ENCODE measurements at places on chromosomes 2 and 18. TPM values are rescaled to one million over a fixed set of nuclear protein-coding genes. Genes with fewer than 3 reads are reported as not detected.

The GRHL1 gene
- total RNA-seq, result not detected

The TUBA4B gene
- not detected for total RNA-seq

The ECEL1 gene
- total RNA-seq, result not detected

The PROC gene
- total RNA-seq, result not detected

The CDH19 gene
- not detected for total RNA-seq

The BMP10 gene
- total RNA-seq, result not detected

The MYCN gene
- total RNA-seq, result not detected

The LYPD6 gene
- 0.94 TPM for total RNA-seq

The SLC16A14 gene
- total RNA-seq, result 2.1 TPM

The VSNL1 gene
- total RNA-seq, result 30.3 TPM

The GALNT14 gene
- total RNA-seq, result 6.3 TPM

The RGPD3 gene
- 0.07 TPM for total RNA-seq

The CD226 gene
- 0.10 TPM for total RNA-seq

The ALPI gene
- total RNA-seq, result not detected

The TMEM247 gene
- not detected for total RNA-seq

The BIN1 gene
- 50.8 TPM for total RNA-seq

The SANBR gene
- total RNA-seq, result 6.6 TPM

The CD302 gene
- 4.4 TPM for total RNA-seq

The GPR35 gene
- total RNA-seq, result 2.2 TPM

The HS1BP3 gene
- 28.0 TPM for total RNA-seq

The FAM228B gene
- total RNA-seq, result 1.4 TPM

The FARP2 gene
- total RNA-seq, result 35.6 TPM

The SERPINB13 gene
- not detected for total RNA-seq

The DAW1 gene
- total RNA-seq, result 8.5 TPM

The NMS gene
- total RNA-seq, result not detected

The DYSF gene
- total RNA-seq, result 1.4 TPM

The SFXN5 gene
- 6.2 TPM for total RNA-seq

The ZNF385B gene
- not detected for total RNA-seq

The KCNS3 gene
- total RNA-seq, result 5.2 TPM

The MATN3 gene
- total RNA-seq, result 0.15 TPM

The CGREF1 gene
- 29.1 TPM for total RNA-seq

The LRATD1 gene
- total RNA-seq, result not detected

The SCG2 gene
- total RNA-seq, result 0.26 TPM

The NT5C1B gene
- not detected for total RNA-seq

The CRACDL gene
- total RNA-seq, result not detected

The SCN2A gene
- 0.94 TPM for total RNA-seq

The MYL1 gene
- total RNA-seq, result not detected

The NAPG gene
- 24.5 TPM for total RNA-seq

The CNNM4 gene
- 3.9 TPM for total RNA-seq

The CNTNAP5 gene
- not detected for total RNA-seq

The ALK gene
- total RNA-seq, result not detected

The MAPK4 gene
- not detected for total RNA-seq

The PROKR1 gene
- total RNA-seq, result not detected

The STK17B gene
- 82.4 TPM for total RNA-seq

The TBR1 gene
- total RNA-seq, result not detected

Data from MG63 (cell line).